ENCODE measurements at places on chromosomes 7 and 10.

- DNase-seq = no peak
Measured at GRCh38 chr7:17408245-17408903, 109.9 kb downstream of the AHR start.

- DNase-seq = no peak
Measured at GRCh38 chr7:77481615-77482014, 55.5 kb upstream of the PTPN12 start.

GRCh38 chr10:57628592-57629284 lies 639.0 kb downstream of the IPMK start:
- no peak for DNase-seq

- no peak for DNase-seq
Measured at GRCh38 chr10:82738592-82738991, 863.6 kb downstream of the NRG3 start.

All from stimulated activated CD4-positive, alpha-beta T cell treated with anti-CD3 and anti-CD28 coated beads, Interleukin-4, amount 100 ng/mL, for 4 hours (primary cell).